ENCODE measurements at places on chromosomes 6 and 20.

DNA sequence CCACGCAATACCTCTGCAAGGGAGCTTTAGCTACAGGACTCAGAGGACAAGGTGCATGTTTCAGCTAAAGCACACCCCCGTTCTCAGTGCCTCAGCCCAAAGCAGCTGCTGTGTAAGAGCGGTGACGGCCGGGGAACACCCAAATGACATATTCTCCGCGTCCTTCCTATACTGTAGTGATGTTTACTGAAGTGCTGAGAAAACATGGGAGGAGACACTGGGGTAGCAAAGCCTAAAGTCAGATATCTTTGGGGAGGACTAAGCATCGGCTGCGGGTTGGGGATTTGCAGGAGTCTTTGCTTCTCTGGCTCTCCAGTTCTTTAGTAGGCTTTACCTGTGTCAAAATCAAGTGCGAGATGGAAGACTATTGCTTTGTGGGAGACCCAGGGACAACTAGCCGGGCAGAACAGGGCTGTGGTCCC lies 1.7 kb downstream of the SLC22A23 start:
- DNase-seq = no peak

DNA sequence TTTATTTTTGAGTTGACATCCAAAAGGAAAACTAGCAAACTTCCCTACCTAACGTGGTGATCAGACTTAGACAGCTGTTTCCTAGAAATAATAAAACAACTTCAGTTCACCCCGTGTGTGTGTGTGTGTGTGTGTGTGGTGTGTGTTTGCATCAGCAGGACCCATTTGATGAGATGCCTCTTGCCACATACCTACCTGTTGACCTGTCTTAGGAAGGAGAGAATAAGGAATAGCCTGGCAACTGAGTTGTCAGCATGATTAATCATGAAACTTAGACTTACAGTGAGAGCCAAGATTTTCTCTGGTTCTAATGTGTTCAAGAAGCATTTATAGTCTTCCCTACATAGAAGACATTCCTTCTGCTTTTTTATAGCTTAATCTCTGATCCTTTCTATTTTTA lies 16.1 kb upstream of the PBOV1 start:
- DNase-seq = no peak

GRCh38 chr6:67863346-67863745 lies 771.7 kb upstream of the ADGRB3 start:
- DNase-seq = no peak

GRCh38 chr6:148716811-148717210 lies 30.0 kb upstream of the UST start:
- no peak for DNase-seq

GRCh38 chr6:29828471-29828797 lies 809 bp downstream of the HLA-G start:
- no peak for DNase-seq

GRCh38 chr6:163369628-163370365 lies 44.7 kb upstream of the QKI start:
- no peak for DNase-seq

- no peak for DNase-seq
Observed at GRCh38 chr20:10541668-10542411, 106.7 kb downstream of the SLX4IP start.

DNA sequence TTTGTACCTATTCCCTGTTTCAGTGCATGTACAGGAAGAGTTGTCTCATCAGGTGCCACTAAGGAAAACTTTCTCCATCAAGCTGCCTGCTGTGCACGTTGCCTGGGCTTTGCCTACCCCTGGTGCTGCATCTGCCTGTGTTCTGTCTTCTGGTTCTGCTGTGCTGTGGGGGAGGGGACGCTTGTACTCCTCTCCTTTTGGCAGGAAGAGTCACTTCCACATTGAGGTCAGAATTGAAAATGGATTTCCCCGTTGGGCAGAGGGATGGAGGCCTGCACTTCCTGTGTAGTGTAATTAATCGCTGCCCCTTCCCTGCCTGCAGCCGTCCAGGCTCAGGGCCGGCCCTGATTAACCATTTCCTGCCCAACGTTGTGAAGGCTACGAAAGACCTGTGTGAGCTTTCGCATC lies 153.3 kb downstream of the SCML4 start:
- peak; percentile 12 for DNase-seq

DNA sequence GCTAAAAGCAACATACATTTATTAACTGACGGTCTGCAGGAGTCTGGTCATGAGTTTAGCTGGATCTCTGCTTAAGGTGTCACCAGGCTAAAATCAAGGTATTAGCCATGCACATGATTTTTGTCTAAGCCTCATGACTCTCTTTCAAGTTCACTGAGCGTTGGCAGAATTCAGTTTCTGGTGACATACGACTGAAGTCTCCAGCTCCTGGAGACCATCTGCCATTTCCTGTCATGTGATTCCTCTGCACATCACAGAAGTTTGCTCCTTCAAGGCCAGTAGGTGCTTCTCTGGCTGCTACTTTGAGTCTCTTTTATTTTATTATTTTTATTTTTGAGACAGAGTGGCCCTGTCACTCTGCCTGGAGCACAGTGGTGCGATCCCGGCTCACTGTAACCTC lies 148.4 kb upstream of the EYA4 start:
- DNase-seq = no peak

DNA sequence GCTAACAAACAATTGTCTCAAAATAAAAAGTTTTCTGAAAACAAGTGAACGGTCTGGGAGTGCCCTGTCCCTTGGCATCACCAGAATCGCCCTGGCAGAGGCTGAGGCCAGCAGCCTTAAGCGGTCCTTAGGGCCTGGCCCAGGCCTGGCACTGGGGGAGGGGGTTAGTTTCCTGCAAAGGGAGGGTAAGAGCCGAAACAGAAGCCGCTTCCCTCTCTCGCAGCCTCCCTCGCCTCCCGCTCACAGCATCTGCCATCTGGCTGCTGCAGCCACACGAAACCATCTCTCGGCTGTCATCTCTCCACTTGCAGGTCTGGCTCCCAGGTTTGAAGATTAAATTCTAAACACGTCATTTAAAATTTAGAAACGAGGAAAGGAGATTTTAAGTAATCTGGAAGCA lies 31.5 kb downstream of the PMEPA1 start:
- no peak for DNase-seq

DNA sequence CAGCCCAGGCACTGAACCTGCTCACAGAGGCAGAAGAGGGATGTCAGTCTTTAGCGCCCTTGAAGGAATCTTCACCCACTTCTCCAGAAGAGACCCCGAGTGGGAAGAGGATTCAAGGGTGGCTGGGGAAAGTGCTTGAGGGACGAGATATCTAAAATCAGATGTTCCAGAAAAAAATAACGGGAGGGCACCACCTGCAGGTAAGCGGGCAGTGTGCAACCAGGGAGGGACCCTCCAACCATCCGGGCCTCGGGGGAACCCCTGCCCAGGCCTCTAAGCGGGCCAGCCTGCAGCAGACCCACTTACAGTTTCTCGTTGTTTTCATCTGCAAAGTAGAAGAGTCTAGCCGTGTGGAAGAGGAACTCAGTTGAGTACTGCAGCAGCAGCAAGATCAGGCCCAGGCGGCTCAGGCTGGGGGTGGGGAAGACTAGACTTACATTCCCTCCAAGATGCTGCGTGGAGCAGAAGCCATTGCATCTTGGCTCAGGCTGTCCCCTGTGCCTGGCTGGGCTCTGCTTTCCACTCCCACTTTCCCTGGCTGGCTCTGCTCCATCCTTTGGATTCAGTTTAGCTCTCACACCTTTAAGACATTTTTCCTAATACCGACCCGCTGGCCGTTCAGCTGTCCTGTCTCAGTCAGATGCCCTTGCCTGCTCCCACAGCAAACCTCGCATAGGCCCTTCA lies 71.0 kb downstream of the TRAM2 start:
- DNase-seq = no peak

DNA sequence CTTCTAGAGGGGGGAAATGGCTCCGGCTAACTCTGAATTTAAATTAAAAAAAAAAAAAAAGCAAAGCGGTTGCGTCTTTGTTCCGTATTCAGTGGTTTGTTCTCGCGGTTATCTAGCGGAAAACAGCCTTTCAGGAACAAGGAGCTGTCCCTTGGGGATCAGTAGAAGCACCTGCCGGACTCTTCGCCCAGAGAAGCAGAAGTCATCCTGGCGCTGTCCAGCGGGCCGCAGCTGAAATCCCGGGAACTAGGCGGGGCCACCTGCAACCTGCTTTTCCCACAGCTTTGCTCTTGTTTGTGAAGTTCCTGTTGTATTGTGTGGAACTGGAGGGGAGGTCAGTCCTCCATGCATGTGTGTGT lies 43.9 kb upstream of the GJE1 start:
- no peak for DNase-seq

- no peak for DNase-seq
Observed at GRCh38 chr20:18321976-18322950, 33.9 kb downstream of the ZNF133 start.

DNA sequence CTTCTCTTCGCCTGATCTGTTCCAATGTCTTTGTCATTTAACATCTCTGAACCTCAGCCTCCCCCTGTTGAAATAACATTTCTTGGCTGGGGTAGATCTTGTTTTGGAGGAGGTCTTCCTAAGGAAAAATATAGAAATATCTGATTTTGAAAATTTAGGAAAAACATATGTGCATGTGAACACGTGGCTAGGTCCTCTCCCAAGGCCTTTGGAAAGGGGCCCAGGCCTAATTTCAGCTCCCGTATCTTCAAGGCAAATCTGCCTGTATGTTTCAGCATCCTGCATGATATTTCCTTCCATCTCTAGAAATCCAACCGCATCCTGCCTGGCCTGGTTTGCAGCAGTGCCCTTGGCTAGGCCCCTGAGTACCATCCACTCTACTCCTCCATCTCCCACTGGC lies 261.2 kb downstream of the PHACTR1 start:
- DNase-seq = no peak

- no peak for DNase-seq
Observed at GRCh38 chr20:50868509-50869495, 62.4 kb downstream of the ADNP start.

DNA sequence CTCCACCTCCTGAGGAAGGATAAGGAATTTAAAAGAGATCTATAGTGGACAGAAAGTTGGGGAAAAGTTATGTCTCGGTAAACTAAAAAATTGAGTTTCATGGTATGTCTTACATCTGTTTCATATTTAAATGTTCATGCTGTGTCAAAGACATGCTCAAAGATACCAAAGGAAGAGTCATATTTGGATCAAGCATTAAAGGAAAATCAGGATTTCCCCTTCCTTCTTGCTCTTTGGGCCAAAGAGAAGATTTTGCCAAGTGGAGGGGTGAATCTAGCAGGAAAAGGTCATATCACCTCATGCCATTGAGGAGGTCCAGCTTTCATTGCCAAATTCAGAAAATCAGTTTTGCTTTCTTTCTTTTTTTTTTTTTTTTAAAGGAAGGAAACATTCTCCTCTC lies 192.4 kb downstream of the OGFRL1 start:
- DNase-seq = no peak

GRCh38 chr20:24185791-24186190 lies 197.2 kb upstream of the GGTLC1 start:
- no peak for DNase-seq

DNA sequence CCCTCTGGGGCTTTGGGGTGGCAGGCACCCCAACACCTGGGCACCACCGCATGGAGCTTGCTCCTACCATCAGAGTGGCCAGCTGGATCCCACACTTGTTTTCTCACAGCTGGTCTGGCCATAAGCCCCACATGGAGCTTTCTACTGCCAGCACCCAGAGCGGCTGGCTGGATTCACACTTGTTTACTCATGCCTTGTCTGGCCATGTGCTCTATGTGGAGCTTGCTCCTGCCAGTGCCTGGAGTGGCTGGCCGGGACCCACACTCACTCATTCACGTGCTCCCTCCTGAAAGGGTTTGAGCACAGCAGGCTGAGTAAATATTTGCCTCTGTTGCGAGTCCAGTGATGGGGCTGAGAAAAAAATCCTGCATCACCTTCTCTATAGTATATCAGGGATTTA lies 487.0 kb downstream of the CD109 start:
- DNase-seq = no peak

- DNase-seq = no peak
Observed at GRCh38 chr6:37516920-37517405, 17.3 kb upstream of the CCDC167 start.

- no peak for DNase-seq
Observed at GRCh38 chr6:12271997-12272396, 18.2 kb upstream of the EDN1 start.

Measured in activated CD4-positive, alpha-beta T cell treated with anti-CD3 and anti-CD28 coated beads, Interleukin-2, amount 50 U/mL, for 16 hours (primary cell).